Stimulated activated CD4-positive, alpha-beta T cell treated with anti-CD3 and anti-CD28 coated beads, TNF-alpha, amount 100 ng/mL, for 4 hours (primary cell): ENCODE measurements at places on chromosomes 11 and 22.

DNA sequence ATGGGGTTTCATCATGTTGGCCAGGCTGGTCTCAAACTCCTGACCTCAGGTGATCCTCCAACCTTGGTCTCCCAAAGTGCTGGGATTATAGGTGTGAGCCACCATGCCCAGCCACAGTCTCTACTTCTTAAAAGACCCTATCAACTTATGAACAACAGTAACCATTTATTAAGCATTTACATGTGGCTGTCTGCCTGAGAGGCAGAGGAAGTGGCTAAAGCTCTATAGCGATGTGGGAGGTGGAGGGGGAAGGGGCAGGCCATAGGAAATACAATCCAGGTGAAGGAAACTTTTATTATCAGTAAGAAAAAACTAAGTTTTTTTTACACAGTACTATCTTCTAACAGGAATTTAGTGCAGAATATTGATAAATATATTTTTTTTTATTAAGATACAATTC is 87.8 kb upstream of the PHOX2A start:
- no peak for DNase-seq

DNA sequence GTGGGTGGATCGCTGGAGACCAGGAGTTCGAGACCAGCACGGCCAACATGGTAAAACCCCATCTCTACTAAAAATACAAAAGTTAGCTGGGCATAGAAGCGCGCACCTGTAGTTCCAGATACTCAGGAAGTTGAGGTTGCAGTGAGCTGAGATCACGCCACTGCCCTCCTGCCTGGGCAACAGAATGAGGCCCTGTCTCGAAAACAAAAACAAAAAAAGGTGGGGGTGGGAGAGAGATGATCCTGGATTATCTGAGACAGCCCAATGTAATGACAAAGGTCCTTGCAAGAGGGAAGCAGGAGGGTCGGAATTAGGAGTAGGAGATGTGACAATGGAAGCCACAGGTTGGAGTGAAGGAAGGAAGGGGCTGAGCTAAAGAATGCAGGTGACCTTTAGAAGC is 87.6 kb upstream of the APOA1 start:
- DNase-seq, result no peak

DNA sequence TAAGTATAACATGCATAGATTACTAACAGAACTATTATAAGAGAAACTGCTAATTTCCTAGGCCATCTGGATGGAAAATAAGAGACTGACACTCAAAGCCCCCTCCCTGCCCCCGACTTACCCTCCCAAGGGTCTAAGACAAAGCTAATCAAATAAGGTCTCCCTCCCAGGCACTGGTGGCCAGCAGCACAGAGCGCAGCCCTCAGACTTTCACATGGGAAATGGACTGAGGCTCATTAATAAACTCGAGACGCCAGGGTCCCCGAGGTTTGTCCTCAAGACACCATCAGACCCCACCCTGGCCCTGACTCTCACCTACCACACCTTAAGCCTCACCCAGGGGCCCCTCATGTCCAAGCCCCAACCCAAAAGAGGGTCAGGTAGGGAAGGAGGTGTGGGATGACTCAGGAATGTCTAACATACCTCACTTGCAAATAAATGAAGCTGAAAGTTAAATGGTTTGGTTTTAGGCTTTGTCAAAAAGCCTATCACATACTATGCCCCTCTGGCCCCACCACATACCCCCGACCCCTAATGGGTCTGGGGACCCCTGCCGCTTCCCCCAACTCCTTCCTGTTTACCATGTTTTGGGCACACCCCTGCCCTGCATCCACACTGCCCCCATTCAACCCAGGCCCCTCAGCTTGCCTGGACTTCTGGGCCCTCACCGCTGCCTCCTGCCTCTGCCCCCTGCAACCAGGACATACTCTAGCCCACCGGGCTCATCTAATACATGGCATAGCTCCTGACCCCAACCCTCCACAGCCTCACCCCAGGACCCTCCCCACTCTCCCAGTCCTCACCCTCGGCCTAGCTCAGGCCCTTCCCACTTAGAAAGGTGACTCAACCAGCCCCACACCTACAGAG is 11.4 kb downstream of the ARAP1 start:
- no peak for DNase-seq

DNA sequence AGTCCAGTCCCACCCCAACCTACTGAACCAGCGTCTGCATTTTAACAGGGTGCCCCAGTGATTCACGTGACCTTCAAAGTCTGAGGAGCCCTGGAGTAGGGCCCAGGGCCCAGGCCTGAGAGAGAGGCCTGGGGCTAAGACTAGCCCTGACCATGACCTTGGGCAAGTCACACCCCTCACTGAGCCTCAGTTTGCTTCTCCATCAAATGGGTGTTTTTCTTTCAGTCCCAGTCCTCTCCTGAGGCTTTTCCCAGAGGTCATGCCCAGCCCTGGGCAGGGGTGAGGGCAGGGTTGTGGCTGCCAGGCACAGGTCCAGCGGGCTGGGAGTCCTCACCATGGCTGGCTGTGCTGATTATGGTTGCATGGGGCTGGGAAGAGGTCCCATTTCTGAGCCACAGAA is 33.0 kb upstream of the GCAT start:
- DNase-seq, result no peak

GRCh38 chr11:16317712-16318111 is 38.6 kb downstream of the SOX6 start:
- DNase-seq, result no peak

- no peak for DNase-seq
Measured at GRCh38 chr11:120293038-120293800, 31.9 kb upstream of the TLCD5 start.

DNA sequence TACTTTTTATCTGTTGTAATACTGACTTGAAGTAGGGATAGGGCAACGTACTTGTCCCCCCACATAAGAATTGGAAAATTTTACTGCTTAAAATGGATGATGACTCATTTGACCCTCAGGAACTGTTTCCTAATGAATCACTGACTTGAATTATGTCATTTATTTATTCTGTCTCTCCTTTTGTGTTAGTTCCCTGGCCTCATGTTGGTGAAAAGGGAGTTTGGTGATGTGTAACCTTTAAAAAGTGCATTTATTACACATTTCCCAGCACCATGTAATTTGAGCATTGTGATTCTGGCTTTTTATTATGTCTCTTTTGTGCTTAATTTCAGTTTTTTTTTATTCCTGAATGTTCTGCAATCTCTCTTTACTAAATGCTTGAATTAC is 20.3 kb upstream of the PGM2L1 start:
- DNase-seq, result no peak

DNA sequence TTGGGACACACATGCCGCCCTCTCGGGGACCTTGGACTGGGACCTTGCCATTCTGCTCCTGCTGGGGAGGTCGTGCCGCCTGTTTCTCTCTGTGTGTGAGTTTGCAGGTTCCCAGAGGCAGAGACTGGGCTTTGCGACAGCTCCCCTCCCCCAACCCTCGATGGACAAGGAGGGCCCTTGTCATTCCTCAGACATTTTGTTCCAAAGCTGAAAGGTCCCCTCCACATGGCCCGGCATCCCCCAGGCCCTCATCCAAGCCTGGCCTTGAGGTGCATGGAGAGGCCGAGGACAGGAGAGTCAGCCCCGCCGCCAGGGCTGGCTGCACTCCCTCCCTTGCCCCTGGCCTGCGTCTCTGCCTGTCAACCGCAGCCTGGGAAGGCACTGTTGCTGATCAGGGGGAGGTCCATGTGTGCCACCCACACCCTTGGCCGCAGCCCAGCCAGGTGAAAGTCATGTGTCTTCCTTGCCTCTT is 25.6 kb downstream of the FADS2 start:
- DNase-seq, result no peak

- DNase-seq, result no peak
Measured at GRCh38 chr22:47174096-47174495, 411.6 kb downstream of the TBC1D22A start.

DNA sequence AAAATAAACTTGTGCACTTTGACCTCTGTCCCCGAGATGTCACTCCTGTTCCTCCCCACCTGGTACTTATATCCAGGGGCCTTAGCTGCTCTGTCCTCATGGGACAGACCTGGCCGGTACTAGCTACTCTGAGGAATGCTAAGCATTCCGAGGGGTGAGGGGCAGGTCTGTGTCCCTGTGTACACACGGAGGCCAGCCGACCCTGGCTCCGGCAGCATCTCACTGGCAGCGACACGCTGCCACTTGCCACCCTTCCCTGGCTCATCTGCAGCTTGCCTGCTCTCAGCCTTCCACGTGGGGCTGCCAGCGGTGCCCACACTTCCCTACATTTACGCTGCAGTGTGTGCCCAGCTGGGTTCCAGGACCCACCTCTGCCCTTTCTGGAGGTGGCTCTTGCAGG is 21.6 kb upstream of the TEF start:
- DNase-seq, result no peak

DNA sequence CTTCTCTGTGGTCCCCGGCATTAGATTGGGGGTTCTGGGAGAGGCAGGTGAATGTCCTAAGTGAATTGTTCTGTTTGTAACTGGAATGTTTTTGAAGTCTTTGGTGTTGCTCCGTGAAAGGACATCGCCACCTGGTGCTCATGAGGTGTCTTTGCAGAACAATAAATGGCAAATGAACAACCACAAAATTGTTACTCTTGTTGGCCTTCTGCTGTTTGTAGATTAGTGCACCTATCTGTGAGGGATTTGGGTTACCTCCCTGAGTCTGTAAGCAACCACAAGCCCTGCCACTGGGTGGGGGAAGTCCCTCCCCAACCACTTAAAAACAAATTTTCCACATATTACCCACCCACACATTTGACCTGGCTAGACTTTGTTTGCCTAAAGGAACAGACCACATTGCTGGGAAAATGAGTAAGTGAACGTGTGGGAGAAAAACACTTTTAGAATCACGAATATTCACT is 4.7 kb downstream of the MPEG1 start:
- DNase-seq, result peak; percentile 19

DNA sequence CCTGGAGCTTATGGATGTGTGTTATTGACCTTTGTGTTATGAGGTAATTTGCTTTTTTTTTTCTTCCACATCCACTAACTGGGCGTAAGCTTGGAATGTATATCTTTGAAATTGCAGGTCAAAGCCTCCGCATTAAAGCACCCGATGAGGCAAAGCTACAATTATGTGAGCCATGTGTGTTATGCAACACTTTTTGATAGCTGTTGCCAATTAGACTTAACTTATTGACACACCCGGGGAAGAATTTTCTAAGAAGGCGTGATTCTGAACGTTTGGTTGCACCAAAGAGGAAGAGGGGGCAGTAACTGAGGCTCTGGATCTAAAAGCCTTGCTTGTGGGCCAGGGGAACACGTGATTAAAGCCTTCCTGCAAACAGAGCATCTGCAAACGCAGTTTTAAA is 610 bp upstream of the TEX12 start:
- no peak for DNase-seq

DNA sequence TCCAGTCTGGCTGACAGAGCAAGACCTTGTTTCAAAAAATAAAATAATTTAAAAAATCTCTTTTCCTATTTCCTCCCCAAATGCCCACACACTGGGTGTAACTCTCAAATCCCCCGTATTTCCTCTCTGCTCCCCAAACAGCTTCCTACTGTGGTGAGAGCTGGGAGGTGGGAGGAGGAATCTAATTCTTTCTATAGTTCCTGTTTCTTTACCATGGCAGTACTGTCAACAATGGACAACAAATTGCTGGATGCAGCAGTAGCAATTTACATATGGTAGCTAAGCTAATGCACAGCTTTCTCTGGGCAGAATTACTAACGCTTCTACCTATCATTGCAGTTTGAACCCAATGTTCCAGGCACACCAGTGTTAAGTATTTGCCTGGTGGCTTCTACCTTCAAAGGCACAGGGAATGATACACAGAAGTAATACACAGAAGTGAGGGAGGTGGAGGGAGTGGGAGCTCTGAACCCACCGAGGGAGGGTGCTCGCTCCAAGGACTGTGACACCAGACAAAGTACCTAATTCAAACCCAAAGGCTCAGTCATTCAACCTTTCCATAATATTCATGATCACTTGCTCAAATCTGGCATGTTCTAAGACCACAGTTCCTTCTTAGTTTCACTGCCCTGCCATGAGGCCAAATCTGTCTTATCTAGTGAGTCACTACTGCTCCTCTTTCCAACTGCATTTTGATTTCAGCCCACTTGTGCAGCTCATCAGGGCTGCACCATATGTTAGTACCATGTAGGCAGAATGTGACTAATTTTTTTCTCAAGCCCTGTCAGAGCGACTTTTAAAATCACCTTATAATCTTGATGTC is 37.9 kb downstream of the CELF1 start:
- DNase-seq, result no peak

- no peak for DNase-seq
Measured at GRCh38 chr11:111372538-111372937, 6.5 kb downstream of the POU2AF1 start.

DNA sequence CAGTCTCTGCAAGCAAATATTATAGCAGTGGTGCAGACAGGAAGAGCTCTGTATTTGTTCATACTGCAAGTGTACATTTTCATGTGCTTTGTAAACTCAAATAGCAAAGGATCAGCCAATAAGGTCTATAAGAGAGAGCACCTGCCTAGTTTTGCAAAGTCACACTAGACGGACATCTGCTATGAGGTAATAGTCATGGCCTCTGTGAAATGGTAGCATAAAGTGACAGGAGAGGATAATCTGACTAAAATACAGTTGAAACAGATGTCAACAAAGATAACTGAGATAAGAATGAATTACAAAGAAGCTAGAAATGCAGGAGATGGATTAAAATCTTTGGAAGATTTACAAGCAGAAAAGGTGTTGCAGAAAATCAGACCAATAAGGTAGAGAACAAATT is 70.6 kb upstream of the SPON1 start:
- DNase-seq, result no peak

GRCh38 chr11:47392546-47393162 is 14.3 kb upstream of the SPI1 start:
- DNase-seq, result no peak

GRCh38 chr11:82671451-82671850 is 62.2 kb downstream of the FAM181B start:
- no peak for DNase-seq

DNA sequence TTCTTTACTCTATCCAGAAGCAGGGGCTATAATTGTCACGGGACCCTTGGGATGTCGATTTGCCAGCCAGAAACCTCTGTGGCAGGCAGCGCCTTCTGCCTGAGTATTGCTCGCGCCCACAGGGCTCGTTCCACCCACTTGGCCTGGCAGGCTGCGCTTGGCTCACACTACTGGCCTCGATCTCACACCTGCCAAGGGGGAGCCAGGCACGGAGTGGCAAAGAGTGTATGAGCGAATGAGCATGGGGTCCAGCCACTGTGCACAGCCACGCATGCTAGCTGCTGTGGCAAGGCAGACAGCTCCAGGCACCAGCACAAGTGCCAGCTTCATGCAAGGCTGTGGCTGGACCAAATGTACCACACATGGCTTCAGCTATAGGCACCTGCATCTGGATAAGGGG is 599.8 kb downstream of the DLG2 start:
- no peak for DNase-seq

DNA sequence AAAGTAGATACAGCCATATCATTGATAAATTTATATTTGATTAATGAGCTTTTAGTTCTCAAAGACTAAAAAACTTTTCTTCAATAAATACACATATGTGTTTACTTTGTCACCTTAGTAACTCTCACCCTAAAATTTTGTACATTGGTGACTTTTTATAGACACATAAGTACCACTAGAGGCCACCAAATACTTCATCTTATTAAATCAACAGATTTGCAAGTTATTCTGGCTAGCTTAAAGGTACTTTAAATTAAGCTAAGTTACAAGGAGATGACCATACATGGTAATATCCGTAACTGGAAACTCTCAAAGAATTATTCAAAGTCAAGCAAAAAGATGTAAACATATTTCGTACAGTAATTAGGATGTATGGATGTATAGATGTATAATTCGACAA is 112.2 kb downstream of the SBF2 start:
- no peak for DNase-seq

- DNase-seq, result no peak
Measured at GRCh38 chr11:68750195-68751003, 921 bp downstream of the TESMIN start.
